ENCODE measurements at places on chromosomes 2 and 18. TPM values are rescaled to one million over a fixed set of nuclear protein-coding genes. Genes with fewer than 3 reads are reported as not detected.

FAM117B gene
- total RNA-seq, result 7.2 TPM

DNA sequence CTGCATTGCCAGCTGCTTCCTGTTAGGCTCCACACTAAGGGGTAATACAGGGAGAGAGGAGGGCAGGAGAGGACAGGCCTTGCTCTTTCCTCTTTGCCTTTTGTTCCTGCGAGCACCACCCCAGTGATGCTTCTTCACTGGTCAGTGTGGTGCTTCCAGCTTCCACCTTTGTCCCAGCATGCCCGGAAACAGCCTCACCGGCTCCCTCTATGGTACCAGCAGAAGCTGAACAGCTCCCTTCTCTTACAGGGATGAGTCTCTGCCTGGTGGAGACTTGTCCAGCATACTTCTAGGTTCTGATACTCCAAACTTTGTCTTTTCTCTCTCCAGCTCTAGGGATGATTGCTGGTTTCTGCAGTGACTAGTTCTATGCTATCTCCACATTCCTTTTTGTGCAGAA is 413.3 kb downstream of the TSN start:
- no peaks in the 10 kb centered on the region for H3K36me3 ChIP-seq
- DNase-seq, result no peak
- H3K4me3 ChIP-seq, result no peak overlapping the region

SH3RF3 gene
- 10.2 TPM for total RNA-seq

GAD1 gene
- total RNA-seq, result not detected

- H3K4me3 ChIP-seq, result no peak overlapping the region
- H3K27ac ChIP-seq, result no peak overlapping the region
- H3K36me3 ChIP-seq, result no peaks in the 10 kb centered on the region
- no peaks in the 10 kb centered on the region for H3K4me1 ChIP-seq
- H3K27me3 ChIP-seq, result no peaks in the 10 kb centered on the region
These were observed 43.7 kb downstream of the POU3F3 start for GRCh38 chr2:104897515-104898184.

GRCh38 chr2:43123981-43124686 is 102.3 kb downstream of the ZFP36L2 start:
- H3K4me1 ChIP-seq, result no peaks in the 10 kb centered on the region
- H3K27me3 ChIP-seq, result no peaks in the 10 kb centered on the region
- no peak overlapping the region for H3K4me3 ChIP-seq
- no peaks in the 10 kb centered on the region for H3K36me3 ChIP-seq
- H3K27ac ChIP-seq, result no peak overlapping the region

DNA sequence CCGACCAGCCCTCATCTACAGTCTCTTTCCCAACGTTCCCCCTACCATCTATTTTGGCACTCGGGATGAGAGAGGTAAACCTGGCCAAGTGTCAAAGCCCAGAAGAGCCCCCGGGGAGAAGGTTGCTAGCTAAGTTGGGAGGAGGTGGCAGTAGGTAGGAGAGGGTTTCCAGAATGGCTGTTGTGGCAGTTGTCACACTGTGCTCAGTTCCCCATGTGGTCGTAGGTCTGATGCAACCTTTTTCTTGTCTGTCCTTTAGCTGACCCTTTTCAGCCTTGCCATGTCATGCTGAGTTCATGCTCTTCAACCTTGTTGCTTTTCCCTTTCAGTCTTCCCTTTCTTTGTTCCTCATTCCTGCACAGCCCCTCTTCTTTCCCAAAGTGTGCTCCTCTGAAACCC is 34.5 kb downstream of the TTLL4 start:
- H3K27ac ChIP-seq, result no peak overlapping the region
- DNase-seq, result no peak
- H3K4me3 ChIP-seq, result no peak overlapping the region

DNA sequence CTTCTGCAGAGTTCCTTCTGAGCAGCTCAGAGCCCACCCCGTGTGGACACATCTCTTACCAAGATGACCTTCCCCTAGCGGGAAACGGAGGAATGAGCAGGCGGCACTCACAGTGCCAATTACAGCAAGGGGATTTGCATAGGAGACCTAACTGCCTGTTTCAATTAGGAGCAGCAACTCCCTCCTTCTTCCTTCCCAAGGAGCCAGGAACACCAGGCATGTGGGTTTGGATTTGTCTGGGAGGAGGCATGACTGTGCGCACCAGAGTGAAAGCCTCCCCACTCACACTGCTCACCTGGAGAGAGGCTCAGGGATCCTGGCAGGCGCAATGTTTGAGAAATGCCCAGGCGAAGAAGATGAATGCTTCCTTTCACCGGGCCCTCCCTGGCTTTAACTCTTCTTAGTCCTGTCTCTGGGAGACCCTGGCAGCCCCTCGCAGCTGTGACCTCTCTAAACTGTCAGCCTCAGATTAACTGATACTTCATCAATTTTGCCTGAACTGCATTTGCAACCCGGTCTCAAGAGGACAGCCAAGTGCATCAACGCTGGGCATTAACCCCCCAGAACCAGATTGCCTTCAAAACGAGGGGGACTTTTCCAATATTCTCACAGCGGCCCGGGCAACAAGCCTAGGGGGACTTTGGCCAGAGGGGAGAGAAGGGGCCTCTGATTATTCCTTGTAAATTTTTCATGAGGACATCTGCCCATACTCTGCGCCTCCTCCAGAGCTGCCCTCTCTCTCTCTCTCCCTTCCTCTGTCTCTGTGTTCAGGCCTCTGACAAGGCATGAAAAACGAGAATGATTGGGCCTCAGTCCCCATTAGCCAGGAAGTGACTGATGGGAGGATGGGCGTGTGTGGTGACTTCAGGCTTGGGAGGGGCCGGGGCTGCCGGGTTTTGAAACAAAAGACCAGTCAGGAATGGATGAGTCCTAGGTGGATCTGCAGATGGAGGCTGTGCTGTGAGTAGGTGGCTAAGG is 93.8 kb downstream of the CMPK2 start:
- H3K27me3 ChIP-seq, result no peaks in the 10 kb centered on the region
- no peak overlapping the region for H3K27ac ChIP-seq
- no peaks in the 10 kb centered on the region for H3K4me1 ChIP-seq
- H3K36me3 ChIP-seq, result no peaks in the 10 kb centered on the region

- H3K27ac ChIP-seq, result no peak overlapping the region
- no peaks in the 10 kb centered on the region for H3K36me3 ChIP-seq
These were observed 3.1 kb downstream of the PAIP2B start for GRCh38 chr2:71223767-71224333.

GPR35 gene
- 1.7 TPM for total RNA-seq

GRCh38 chr2:190693533-190694232 is 44.8 kb downstream of the NAB1 start:
- no peak overlapping the region for H3K4me3 ChIP-seq
- H3K4me1 ChIP-seq, result no peaks in the 10 kb centered on the region
- no peaks in the 10 kb centered on the region for H3K36me3 ChIP-seq
- H3K27ac ChIP-seq, result no peak overlapping the region

KATNAL2 gene
- total RNA-seq, result 14.3 TPM

GRCh38 chr18:48800466-48800865 is 150.3 kb downstream of the SMAD7 start:
- no peak overlapping the region for H3K4me3 ChIP-seq
- H3K36me3 ChIP-seq, result no peaks in the 10 kb centered on the region
- H3K27ac ChIP-seq, result no peak overlapping the region
- H3K4me1 ChIP-seq, result peaks cover 7% of the 10 kb centered on the region
- H3K27me3 ChIP-seq, result no peaks in the 10 kb centered on the region
- peak; percentile 14 for DNase-seq

GRCh38 chr18:36212301-36213171 is 25.2 kb downstream of the MOCOS start:
- H3K4me3 ChIP-seq, result no peak overlapping the region
- H3K27ac ChIP-seq, result peak overlapping the region; percentile 35
- H3K36me3 ChIP-seq, result no peaks in the 10 kb centered on the region
- no peaks in the 10 kb centered on the region for H3K4me1 ChIP-seq

DNA sequence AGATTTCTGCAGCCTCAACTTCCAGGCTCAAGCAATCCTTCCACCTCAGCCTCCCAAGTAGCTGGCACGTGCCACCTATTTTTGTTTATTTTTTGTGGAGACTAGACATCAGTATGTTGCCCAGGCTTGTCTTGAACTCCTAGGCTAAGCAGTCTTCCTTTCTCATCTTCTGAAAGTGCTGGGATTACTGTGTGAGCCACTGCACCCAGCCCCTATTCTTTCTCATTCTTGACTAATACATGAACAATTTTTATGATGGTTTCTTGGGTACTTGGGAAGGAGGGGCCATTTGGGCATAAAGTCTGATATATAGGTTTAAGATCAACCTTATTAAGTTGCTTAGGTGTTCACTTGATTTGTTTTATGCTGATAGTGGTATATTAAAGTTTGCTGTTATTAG is 26.2 kb downstream of the EPC2 start:
- no peak overlapping the region for H3K4me3 ChIP-seq
- H3K27ac ChIP-seq, result no peak overlapping the region
- H3K4me1 ChIP-seq, result no peaks in the 10 kb centered on the region
- no peak for DNase-seq

GRCh38 chr2:28610583-28611201 is 114.8 kb downstream of the PLB1 start:
- H3K4me3 ChIP-seq, result no peak overlapping the region
- no peaks in the 10 kb centered on the region for H3K36me3 ChIP-seq
- H3K4me1 ChIP-seq, result no peaks in the 10 kb centered on the region
- DNase-seq, result peak; percentile 63
- peak overlapping the region; percentile 89 for H3K27ac ChIP-seq
- H3K27me3 ChIP-seq, result no peaks in the 10 kb centered on the region

DNA sequence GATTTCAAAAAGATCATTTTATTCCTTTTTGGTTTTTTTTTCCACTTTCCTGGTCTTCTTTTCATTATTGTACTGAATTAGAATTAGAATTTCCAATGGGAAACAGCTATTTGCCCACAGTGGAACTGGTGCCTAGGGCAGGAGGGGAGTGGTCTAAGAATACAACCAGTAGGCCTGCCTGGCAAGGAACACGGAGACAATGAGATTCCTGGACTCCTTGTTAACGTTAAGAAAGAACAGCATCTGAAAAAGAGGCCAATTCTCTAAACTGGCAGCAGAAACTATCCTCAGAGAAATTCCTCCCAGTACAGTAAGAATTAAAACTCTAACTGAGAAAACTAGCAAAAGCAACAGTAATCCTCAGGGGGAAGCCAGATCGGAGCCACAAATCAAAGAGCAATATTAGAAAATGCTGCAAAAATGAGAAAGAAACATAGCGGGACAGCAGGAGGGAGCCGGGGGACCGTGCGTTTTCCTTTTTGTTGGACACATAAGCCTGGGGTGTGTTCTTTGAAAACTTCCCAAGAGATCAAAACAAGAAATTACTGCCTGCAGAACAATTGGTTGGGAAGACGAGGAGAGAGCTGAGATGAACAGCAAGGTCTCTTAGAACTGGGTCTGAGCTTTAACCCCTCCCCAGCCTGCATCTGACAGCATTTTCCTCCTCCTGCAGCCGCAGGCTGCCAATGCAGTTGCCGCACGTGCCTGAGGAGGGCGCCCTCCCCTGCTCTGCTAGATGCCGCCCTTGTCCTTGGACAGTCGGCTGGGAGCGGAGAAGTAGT is 776.0 kb downstream of the TSN start:
- no peaks in the 10 kb centered on the region for H3K27me3 ChIP-seq
- H3K27ac ChIP-seq, result no peak overlapping the region
- no peak overlapping the region for H3K4me3 ChIP-seq
- DNase-seq, result no peak
- no peaks in the 10 kb centered on the region for H3K36me3 ChIP-seq
- no peaks in the 10 kb centered on the region for H3K4me1 ChIP-seq

- no peaks in the 10 kb centered on the region for H3K4me1 ChIP-seq
- H3K36me3 ChIP-seq, result no peaks in the 10 kb centered on the region
- H3K27me3 ChIP-seq, result no peaks in the 10 kb centered on the region
- H3K27ac ChIP-seq, result no peak overlapping the region
These were observed 84.2 kb downstream of the NCKAP5 start for GRCh38 chr2:133484106-133484505.

- DNase-seq, result no peak
- H3K4me3 ChIP-seq, result no peak overlapping the region
- no peaks in the 10 kb centered on the region for H3K36me3 ChIP-seq
- no peak overlapping the region for H3K27ac ChIP-seq
These were observed 27.5 kb downstream of the MEIS1 start for GRCh38 chr2:66462501-66462825.

DNA sequence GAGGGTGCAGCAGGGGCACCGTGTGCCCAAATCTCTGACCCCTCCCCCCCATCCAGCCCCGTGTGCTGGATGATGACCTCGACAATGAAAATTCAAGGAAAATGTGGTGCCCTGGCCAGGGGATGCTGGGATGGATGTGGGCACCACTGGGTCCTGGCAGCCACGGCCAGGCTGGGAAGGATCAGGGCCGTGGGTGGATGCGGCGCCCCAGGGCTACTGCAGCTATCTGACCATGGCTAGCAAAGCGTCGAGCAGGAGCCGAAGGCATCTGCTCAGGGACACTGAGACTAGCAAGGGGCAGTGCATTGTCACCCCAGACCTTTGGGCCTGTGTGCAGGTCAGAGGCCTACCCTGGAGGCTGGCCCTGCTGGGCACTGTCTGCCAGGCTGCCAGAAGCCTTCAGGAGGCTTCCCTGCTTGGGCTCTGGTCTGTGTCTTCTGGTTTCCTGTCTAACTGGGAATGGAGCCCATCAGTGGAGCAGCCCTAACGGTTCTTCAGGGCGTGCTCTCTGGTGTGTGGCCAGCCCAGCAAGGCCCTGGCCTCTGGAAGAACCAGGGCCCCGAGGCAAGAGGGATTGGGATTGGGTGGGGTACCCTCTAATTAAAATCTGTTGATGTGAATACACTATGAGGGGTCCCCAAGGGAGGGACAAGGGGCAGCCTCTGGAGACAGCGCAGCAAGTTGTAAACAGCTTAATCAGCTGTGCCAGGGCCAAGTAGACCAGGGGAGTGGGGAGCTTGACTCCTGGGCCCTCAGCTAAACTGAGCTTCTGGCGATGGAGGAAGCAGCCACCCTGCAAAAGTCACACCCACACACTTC is 98.0 kb downstream of the STPG4 start:
- no peak overlapping the region for H3K4me3 ChIP-seq
- no peaks in the 10 kb centered on the region for H3K36me3 ChIP-seq
- peak; percentile 57 for DNase-seq
- peaks cover 17% of the 10 kb centered on the region for H3K4me1 ChIP-seq
- peak overlapping the region; percentile 87 for H3K27ac ChIP-seq

- H3K4me3 ChIP-seq, result no peak overlapping the region
- H3K4me1 ChIP-seq, result no peaks in the 10 kb centered on the region
- H3K36me3 ChIP-seq, result no peaks in the 10 kb centered on the region
- H3K27me3 ChIP-seq, result no peaks in the 10 kb centered on the region
- DNase-seq, result no peak
These were observed 244.5 kb upstream of the ID2 start for GRCh38 chr2:8437228-8437948.

Data from uterus (tissue), 4 donors.